Stimulated activated CD4-positive, alpha-beta T cell treated with anti-CD3 and anti-CD28 coated beads, Interleukin-4, amount 100 ng/mL, for 1 hour (primary cell): ENCODE measurements at places on chromosomes 3 and 15.

- DNase-seq, result no peak
Measured at GRCh38 chr3:98282205-98282604, at the start of gene OR5H2. OR5H2 (plus strand) TSS chr3:98282505; CDS start chr3:98282903, 398 bp downstream.

DNA sequence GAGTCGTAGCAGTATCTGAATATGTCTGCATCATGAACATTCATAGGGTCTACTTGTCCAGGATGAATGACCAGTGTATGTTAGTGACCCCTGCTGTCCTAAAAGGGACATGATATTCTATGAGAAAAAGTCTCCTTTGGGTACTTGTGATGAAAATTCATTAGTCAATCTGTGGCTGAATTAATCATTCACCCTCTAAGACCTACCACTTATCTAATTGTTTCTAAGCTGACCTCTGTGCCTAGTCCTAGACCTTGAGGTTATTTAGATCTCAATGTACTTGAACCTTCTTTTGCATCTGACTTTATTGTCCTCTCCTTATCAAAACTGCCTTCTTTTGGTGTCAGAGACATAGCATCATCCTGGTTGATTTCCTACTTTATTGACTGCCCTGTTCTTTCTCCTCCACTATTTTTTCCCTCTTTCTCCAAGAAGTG is 799.3 kb downstream of the DIPK2A start:
- no peak for DNase-seq

DNA sequence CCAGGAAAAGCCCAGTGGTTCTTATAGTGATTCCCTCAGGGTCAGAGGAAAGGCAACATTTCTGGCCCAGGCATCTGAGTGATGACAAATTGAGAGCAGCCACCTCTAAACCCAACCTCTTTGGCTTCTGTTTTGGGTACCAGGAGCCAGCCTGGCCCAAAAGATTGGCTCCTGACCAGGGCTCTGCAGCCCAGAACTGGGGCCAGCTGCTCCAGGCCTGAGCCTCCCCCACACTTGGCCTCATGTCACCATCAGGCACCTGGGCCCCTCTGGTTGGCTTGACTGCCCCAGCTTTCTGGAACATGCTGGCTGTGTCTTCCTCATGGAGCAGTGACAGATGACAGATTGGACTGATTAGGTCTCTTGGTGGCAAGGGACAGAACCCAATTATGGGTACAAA is 26.0 kb upstream of the HCN4 start:
- DNase-seq, result no peak

- DNase-seq, result no peak
Measured at GRCh38 chr15:63923993-63924950, 90.5 kb upstream of the HERC1 start.

GRCh38 chr15:32956711-32957110 is 237.8 kb downstream of the FMN1 start:
- DNase-seq, result no peak
